ENCODE measurements at places on chromosomes 1 and 21. TPM values are rescaled to one million over a fixed set of nuclear protein-coding genes. Genes with fewer than 3 reads are reported as not detected.

- DNase-seq, result no peak
- H3K4me1 ChIP-seq, result peaks cover 69% of the 10 kb centered on the region
- H3K4me3 ChIP-seq, result peak overlapping the region; percentile 86
Measured at GRCh38 chr1:206560007-206560716, 52.1 kb downstream of the EIF2D start.

- no peak for DNase-seq
- peaks cover 6% of the 10 kb centered on the region for H3K36me3 ChIP-seq
- no peaks in the 10 kb centered on the region for H3K27me3 ChIP-seq
- peaks cover 3% of the 10 kb centered on the region for H3K4me1 ChIP-seq
- no peak overlapping the region for H3K4me3 ChIP-seq
- no peak overlapping the region for H3K27ac ChIP-seq
Measured at GRCh38 chr21:14657241-14658008, 111.3 kb upstream of the SAMSN1 start.

- no peak overlapping the region for H3K4me3 ChIP-seq
- no peaks in the 10 kb centered on the region for H3K27me3 ChIP-seq
- DNase-seq, result no peak
- H3K36me3 ChIP-seq, result no peaks in the 10 kb centered on the region
- no peak overlapping the region for H3K27ac ChIP-seq
Measured at GRCh38 chr1:209076688-209077087, 506.8 kb upstream of the CAMK1G start.

CNKSR1 gene
- total RNA-seq, result 2.2 TPM

TRIM17 gene
- total RNA-seq, result 4.0 TPM

GRCh38 chr1:52658795-52659194 is 25.8 kb downstream of the SHISAL2A start:
- H3K27ac ChIP-seq, result no peak overlapping the region
- H3K27me3 ChIP-seq, result no peaks in the 10 kb centered on the region
- no peak overlapping the region for H3K4me3 ChIP-seq
- no peak for DNase-seq
- no peaks in the 10 kb centered on the region for H3K36me3 ChIP-seq

GRCh38 chr1:55071477-55071876 is 32.1 kb downstream of the PCSK9 start:
- H3K36me3 ChIP-seq, result peaks cover 67% of the 10 kb centered on the region
- no peak overlapping the region for H3K4me3 ChIP-seq
- peak overlapping the region; percentile 19 for H3K27ac ChIP-seq

DNA sequence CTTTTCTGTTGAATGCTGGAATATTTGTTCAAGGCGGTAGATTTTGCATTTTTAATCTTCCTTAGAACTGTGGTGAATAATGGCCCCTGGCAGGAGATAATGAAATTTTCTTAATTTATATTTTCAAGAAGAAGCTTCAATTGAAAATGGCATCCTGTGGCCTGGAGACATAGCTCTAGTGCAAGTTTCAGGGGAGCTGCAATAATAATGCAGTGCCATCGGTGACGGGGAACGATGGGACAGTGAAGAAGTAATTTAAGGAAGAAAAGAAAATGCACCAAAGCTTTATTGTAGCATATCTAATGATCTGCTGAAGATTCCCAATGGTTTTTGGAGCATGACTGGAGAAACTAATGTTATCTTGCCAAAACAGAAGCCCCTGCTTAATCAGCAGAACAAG is 128.4 kb downstream of the ADGRL2 start:
- H3K4me3 ChIP-seq, result no peak overlapping the region
- no peak for DNase-seq
- H3K36me3 ChIP-seq, result no peaks in the 10 kb centered on the region
- H3K27me3 ChIP-seq, result no peaks in the 10 kb centered on the region

P3H1 gene
- total RNA-seq, result 45.5 TPM

DNA sequence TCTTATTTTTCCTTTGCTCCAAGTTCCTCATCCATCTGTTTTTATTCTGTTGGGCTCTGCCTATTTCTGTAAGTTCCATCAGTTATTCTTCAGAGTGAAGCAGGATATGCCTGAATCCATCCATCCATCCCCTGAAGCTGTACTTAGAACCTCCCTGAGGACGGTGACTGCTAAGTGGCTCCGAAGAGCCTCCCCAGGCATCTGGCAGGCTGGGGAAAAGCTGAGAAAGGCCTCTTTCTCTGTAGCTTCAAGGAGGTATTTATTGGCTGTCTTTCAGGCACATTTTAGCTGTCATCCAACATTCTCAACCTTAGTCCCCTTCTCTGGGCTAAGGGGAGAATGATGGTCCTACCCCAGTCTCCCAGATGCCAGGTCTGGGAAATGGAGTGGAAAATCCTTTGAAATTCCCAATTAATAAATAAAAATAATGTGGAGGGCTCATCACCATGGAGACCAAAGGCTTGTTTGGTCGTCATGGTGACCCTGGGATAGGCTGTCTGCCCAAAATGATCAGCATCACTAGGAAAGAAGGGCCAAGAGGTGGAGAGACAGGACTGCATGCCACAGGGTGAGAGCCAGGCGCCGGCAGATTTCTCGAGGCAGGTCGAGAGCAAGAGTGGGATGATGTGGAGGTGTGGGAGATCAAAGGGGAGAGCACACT is 82.0 kb downstream of the UBIAD1 start:
- no peaks in the 10 kb centered on the region for H3K36me3 ChIP-seq
- H3K4me1 ChIP-seq, result peaks cover 14% of the 10 kb centered on the region
- peaks cover 7% of the 10 kb centered on the region for H3K27me3 ChIP-seq
- no peak for DNase-seq
- H3K27ac ChIP-seq, result no peak overlapping the region

DNA sequence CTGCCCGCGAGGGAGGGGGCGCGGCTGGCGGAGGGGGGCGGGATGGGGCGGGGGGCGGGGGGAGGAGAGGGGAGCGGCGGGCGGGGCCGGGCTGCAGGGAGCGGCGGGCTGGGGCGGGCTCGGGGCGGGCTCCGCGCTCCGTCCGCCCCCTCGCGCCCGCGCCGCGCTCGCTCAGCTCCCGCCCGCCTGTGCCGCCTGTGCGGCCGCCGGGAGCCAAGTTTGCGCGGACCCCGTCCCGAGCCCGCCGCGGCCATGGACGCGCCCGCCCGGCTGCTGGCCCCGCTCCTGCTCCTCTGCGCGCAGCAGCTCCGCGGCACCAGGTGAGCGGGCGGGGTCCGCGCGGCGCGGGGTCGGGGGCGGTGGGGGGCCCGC is at the start of gene GABRD:
TSS of gene GABRD (plus strand) at position 174 of the 372 bp plus-strand sequence. CDS start at position 253, 79 bp downstream.
- H3K27me3 ChIP-seq, result peaks cover 44% of the 10 kb centered on the region
- no peaks in the 10 kb centered on the region for H3K36me3 ChIP-seq
- H3K4me3 ChIP-seq, result no peak within 1 kb of the TSS
- H3K27ac ChIP-seq, result no peak within 1 kb of the TSS
- peaks cover 3% of the 10 kb centered on the region for H3K4me1 ChIP-seq

NRIP1 gene
- 20.1 TPM for total RNA-seq

DNA sequence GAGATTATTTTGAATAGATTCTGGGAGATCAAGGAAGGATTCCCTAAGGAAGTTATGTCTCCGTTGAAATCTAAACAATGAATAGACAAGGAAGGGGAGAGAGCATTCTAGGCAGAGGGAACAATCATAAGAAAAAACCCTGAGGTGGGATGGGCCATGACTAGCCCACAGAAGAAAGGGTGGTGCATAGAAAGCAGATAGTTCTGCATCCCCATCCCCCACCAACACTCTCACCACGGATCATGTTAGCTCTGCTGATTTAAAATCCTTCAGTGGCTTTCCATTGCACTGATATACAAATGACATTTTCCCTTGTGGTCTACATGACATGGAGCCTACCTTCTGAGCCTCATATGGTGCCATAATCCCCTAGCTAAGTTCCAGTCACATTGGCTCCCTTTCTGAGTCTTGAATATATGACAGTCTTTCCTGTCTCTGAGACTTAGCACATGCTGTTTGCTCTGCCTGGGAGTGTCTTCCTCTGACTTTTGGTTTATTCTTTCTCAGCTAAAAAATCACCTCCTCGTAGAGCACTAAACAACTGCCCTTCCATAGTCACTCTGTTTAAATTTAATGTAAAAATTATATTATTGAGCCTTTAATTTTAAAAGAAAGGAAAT is 15.2 kb downstream of the SCMH1 start:
- H3K4me3 ChIP-seq, result no peak overlapping the region
- no peak overlapping the region for H3K27ac ChIP-seq
- no peak for DNase-seq
- H3K4me1 ChIP-seq, result peaks cover 3% of the 10 kb centered on the region
- no peaks in the 10 kb centered on the region for H3K36me3 ChIP-seq
- no peaks in the 10 kb centered on the region for H3K27me3 ChIP-seq

ACTL8 gene
- total RNA-seq, result not detected

GRCh38 chr1:207848234-207848633 is 62.7 kb downstream of the CD34 start:
- DNase-seq, result no peak
- H3K4me3 ChIP-seq, result peak overlapping the region; percentile 39
- H3K27ac ChIP-seq, result peak overlapping the region; percentile 80
- H3K27me3 ChIP-seq, result no peaks in the 10 kb centered on the region

TMPRSS15 gene
- not detected for total RNA-seq

- no peak overlapping the region for H3K4me3 ChIP-seq
- H3K4me1 ChIP-seq, result no peaks in the 10 kb centered on the region
- no peaks in the 10 kb centered on the region for H3K36me3 ChIP-seq
- H3K27ac ChIP-seq, result no peak overlapping the region
- no peaks in the 10 kb centered on the region for H3K27me3 ChIP-seq
Measured at GRCh38 chr1:240242601-240243144, 151.0 kb downstream of the FMN2 start.

C1orf198 gene
- 2.5 TPM for total RNA-seq

TRNAU1AP gene
- 77.7 TPM for total RNA-seq

- no peak for DNase-seq
- peaks cover 21% of the 10 kb centered on the region for H3K36me3 ChIP-seq
- H3K27me3 ChIP-seq, result peaks cover under 1% of the 10 kb centered on the region
- peaks cover 44% of the 10 kb centered on the region for H3K4me1 ChIP-seq
- H3K27ac ChIP-seq, result peak overlapping the region; percentile 98
Measured at GRCh38 chr21:14382486-14382834, 486 bp downstream of the HSPA13 start.

- peak; percentile 32 for DNase-seq
- H3K4me3 ChIP-seq, result no peak overlapping the region
- no peaks in the 10 kb centered on the region for H3K36me3 ChIP-seq
- H3K27me3 ChIP-seq, result no peaks in the 10 kb centered on the region
Measured at GRCh38 chr1:50271968-50272578, 151.2 kb downstream of the DMRTA2 start.

DNA sequence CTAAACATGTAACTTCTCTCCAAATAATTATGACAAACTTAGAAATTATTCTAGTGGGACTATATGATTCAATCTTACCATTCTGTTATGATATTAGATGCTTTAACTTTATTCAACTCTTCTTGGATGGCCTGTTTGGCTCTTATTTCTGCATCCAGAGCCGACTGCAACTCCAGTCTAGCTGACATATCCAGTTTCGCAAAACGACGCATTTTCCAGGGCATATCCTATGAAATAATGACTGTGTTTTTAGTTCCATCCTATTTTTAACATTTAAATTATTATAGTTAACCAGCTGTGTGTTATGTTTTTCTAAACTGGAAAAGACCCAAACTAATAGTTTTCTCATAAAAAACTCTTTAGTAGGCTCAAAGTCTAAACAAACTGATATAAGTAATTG is 133.7 kb downstream of the COQ8A start:
- no peak overlapping the region for H3K4me3 ChIP-seq
- no peak for DNase-seq
- no peak overlapping the region for H3K27ac ChIP-seq
- H3K27me3 ChIP-seq, result peaks cover 13% of the 10 kb centered on the region

RNF115 gene
- total RNA-seq, result 15.5 TPM

DNA sequence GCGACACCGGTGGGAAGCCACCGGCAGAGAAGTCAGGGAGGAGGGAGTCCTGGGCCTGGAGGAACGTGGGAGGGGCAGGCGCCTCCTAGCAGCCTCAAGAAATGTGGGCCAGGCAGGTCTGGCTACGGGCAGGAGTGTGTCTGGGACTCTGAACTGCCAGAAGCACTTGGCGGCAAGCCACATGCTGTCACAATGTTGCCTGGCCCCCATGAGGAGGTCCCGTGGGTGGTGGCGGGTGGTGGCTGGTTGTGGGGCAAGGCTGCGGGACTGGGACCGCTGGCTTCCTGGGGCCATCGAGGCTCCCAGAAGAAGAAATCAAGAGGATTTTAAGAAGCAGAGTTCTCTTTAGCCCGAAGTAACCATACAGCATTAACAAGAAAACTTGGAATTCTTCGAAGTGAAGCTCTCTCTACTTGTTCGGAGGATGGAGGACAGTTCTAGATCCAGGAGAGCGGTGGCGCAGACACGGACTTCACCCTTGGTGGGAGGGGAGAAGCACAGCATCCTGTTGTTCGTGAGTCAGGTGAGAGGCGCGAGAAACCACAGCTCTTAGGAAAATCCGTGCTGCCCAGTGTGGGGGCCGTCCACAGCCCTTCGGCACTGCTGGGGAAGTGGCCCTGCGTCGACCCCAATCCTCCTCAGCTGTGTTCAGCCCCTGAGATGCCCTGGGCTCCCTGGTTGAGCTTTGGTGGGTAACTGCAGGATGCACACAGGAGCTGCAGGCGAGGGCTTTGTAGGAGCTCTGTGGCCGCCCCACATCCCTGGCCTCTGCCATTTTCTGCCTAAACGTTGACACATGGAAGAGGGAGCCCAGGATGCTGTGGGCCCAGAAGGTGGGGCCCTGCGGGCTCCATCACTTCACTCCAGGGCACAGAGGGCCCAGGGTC is 12.4 kb downstream of the SKI start:
- no peak overlapping the region for H3K4me3 ChIP-seq
- H3K36me3 ChIP-seq, result peaks cover 31% of the 10 kb centered on the region
- H3K27me3 ChIP-seq, result no peaks in the 10 kb centered on the region
- no peak overlapping the region for H3K27ac ChIP-seq
- peaks cover 54% of the 10 kb centered on the region for H3K4me1 ChIP-seq

NPPA gene
- not detected for total RNA-seq

DNA sequence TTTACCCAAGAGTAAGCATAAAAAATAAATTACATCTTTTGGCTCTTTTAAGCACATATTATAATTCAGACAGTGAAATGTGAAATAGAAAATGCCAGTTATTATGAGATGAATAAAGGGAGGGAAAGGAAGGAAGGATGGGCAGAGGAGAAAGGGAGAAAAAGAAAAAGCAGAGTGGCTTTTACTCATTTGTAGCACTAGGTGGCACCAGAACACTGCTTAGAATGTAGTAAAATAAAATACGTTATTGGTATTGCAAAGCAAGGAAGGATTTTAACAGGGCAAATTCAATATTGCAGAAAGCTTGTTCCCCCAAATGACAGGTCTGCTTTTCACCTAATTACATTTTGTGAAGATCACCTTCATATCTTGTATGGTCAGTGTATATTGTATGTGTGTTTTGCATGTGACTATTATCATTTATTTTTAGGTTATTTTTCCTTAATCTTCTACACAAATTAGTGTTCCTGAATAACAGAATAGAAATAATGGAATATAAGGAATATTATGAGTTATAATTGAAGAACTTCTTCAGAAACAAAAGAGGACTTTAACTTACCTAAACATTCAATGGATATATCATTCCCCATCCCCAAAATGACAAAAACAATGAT is 9.1 kb upstream of the PCNX2 start:
- H3K27me3 ChIP-seq, result peaks cover 25% of the 10 kb centered on the region
- peak; percentile 27 for DNase-seq
- no peak overlapping the region for H3K27ac ChIP-seq
- H3K4me3 ChIP-seq, result no peak overlapping the region
- no peaks in the 10 kb centered on the region for H3K4me1 ChIP-seq

Measured in activated CD8-positive, alpha-beta T cell treated with anti-CD3 and anti-CD28 coated beads, Interleukin-2, amount 10 ng/mL, durations not matched to agents 7 days and 5 days (primary cell).